ENCODE measurements at places on chromosomes 1 and 21.

GRCh38 chr1:204950353-204951001 is 79.8 kb downstream of the NFASC start:
- DNase-seq = no peak

- no peak for DNase-seq
Measured at GRCh38 chr21:39332175-39332574, 16.7 kb downstream of the HMGN1 start.

DNA sequence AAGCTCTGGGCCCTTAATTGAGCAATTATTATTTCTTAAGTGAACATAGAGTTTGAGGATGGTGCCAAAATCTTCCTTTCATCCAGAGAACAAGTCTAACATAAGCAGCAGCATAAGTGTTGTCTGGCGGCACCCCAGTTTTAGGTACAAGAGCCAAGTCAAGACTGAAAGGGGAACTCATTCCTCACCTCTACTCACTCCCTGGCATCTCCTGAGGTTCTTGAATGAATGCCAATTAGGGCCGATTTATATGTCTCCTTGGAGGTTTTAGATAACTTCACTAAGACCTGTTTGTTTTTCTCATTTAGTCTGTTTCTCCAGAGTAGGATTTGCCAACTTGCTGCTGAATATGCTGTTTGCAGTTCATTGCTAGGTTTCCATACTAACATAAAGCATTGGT is 42.6 kb upstream of the ADGRL2 start:
- no peak for DNase-seq

GRCh38 chr1:58573705-58574591 is 3.1 kb downstream of the TACSTD2 start:
- DNase-seq = no peak

All from fibroblast of skin of left quadriceps (primary cell).